ENCODE measurements at places on chromosomes 12 and 14.

DNA sequence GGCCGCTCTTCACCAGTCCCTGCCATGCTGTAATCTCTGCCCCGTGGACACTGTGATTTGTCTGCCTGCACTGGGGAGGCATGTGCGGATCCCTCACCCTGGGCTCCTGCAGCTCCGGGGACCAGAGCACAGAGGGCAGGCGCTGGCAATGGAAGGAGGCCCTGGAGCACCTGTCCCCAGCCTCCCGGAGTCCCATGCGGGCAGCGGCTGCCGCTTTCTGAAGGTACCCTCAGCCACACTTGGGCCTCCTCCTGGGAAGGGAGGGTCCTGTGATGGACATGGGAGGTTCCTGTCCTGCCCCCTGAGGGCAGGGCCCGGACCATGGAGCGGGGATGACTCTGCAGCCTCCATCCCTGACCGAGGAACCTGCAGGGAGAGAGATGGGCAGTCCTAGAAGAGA is 297.4 kb upstream of the SFSWAP start:
- no peak for DNase-seq

GRCh38 chr12:103530307-103531066 is 34.7 kb upstream of the C12orf42 start:
- no peak for DNase-seq

GRCh38 chr12:66176105-66176900 is 6.5 kb upstream of the TMBIM4 start:
- no peak for DNase-seq

- no peak for DNase-seq
Measured at GRCh38 chr12:121217761-121218160, 7.8 kb downstream of the P2RX4 start.

Measured in stimulated activated CD8-positive, alpha-beta memory T cell treated with anti-CD3 and anti-CD28 coated beads, Interleukin-4, amount 100 ng/mL, for 1 hour (primary cell).